ENCODE measurements at places on chromosomes 1 and 21.

DNA sequence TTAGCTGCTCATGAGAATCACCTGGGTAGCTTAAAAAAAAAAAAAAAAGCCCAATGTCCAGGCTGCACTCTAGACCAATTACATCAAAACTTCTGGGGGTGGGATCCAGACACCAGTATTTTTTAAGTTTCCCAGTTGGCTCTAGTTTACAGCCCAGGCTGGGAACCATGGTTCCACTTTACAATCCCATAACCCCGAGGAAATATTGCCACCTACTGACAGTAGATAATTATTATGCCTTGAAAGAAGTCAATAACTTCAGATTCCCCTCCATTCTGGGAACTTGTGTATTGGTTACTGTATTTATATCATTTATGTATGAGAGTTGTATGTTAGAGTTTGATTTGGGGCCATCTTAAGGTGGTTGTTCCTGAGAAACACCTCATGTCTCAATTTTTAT lies 100.2 kb downstream of the SPATA46 start:
- DNase-seq: no peak

DNA sequence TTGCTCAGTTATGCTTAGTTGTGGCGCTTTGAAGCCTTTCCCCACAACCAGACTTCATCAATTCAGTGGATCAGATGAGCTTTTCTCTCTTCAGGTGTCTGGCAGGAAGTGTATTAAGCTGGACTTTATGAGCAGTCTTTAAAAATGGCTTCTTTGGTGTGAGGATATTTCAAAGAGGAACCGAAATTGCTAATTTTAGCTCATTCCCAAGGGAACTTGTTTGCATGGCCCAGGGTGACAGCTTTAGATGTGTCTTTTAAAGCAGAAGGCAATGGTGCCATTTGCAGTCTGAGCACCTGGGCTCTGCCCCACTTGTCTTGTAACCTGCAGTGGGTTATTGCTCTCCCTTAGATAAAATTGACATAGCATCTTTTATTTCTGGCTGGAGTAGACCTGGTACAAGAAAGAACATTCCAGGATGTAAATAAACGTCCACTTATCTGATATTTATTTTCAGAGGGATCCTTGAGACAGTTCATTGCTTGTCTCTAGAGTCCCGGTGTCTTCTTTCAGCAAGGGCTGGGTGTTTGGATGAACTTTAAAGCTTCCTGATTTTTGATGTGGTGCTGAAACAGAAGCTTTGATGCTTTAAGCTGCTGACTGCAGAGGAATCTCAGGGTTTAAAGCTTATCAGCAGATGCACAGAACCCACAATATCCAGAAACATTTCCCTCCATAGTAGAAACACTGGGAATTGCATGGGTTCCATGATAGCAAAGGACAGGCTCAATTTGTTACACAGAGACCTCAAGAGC lies 241.7 kb downstream of the ADGRL2 start:
- no peak for DNase-seq

- DNase-seq: no peak
Observed at GRCh38 chr21:15098908-15099307, 34.1 kb upstream of the NRIP1 start.

- no peak for DNase-seq
Observed at GRCh38 chr1:92993581-92993980, 32.3 kb upstream of the DIPK1A start.

GRCh38 chr1:12341667-12342066 lies 111.8 kb downstream of the VPS13D start:
- DNase-seq: no peak

GRCh38 chr1:246607462-246607861 lies 41.2 kb downstream of the CNST start:
- DNase-seq: no peak

DNA sequence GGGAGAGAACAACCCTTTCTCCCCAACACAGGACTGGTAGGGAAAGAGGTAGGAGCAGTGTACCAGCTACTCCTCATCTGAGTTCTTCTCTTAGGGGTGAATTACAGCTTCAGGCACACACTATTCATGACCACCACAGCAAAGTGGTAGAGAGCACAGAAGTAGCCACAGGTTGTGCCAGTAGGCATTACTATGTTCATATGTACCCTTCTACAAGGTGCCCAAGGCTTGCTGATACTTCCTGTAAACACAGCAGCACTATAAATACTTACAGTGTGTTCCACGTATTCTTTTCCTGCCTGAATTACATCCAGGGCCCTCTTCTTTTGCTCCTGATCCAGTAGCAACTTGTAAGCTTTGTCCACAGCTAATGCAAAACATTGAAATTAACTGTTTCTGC lies 23.1 kb downstream of the DNAJC8 start:
- DNase-seq: no peak

All from stimulated activated CD8-positive, alpha-beta memory T cell treated with anti-CD3 and anti-CD28 coated beads, Interleukin-4, amount 100 ng/mL, for 1 hour (primary cell).